ENCODE measurements at places on chromosomes 16 and 17. TPM values are rescaled to one million over a fixed set of nuclear protein-coding genes. Genes with fewer than 3 reads are reported as not detected.

GRCh38 chr17:14308636-14308964 is 7.7 kb downstream of the HS3ST3B1 start:
- DNase-seq: peak; percentile 26
- peaks cover 3% of the 10 kb centered on the region for H3K36me3 ChIP-seq
- peak overlapping the region; percentile 94 for H3K27ac ChIP-seq

DNA sequence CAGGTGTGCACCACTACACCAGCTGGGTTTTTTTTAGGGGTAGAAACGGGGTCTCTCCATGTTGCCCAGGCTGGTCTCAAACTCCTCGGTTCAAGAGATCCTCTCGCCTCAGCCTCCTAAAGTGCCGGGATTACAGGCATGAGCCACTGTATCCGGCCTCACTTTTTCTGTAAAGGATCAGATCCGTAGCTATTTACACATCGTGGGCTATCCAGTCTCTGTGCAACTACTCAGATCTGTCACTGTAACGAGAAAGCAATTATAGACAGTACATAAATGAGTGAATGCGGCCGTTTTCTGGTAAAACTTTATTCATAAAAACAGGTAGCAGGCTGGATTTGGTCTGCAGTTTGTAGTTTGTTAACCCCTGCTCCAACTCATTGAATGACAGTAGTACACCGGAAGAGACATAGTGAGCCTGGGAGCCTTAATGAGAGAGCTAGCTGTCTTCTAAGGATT is 44.5 kb downstream of the VMP1 start:
- H3K27me3 ChIP-seq: no peaks in the 10 kb centered on the region
- H3K4me1 ChIP-seq: peaks cover 51% of the 10 kb centered on the region
- H3K4me3 ChIP-seq: no peak overlapping the region
- DNase-seq: peak; percentile 9

- DNase-seq: peak; percentile 42
- no peak overlapping the region for H3K27ac ChIP-seq
- H3K4me3 ChIP-seq: no peak overlapping the region
These were observed 9.2 kb downstream of the CDIP1 start for GRCh38 chr16:4529085-4530060.

GRCh38 chr16:720990-721764 is at the start of gene ANTKMT:
TSS of gene ANTKMT (plus strand) at chr16:721146. CDS start at chr16:721275, 129 bp downstream.
- no peaks in the 10 kb centered on the region for H3K36me3 ChIP-seq
- peak; percentile 86 for DNase-seq
- no peaks in the 10 kb centered on the region for H3K27me3 ChIP-seq
- peak within 1 kb of the TSS; percentile 58 for H3K27ac ChIP-seq
- peaks cover 4% of the 10 kb centered on the region for H3K4me1 ChIP-seq
- peak within 1 kb of the TSS; percentile 75 for H3K4me3 ChIP-seq

DNA sequence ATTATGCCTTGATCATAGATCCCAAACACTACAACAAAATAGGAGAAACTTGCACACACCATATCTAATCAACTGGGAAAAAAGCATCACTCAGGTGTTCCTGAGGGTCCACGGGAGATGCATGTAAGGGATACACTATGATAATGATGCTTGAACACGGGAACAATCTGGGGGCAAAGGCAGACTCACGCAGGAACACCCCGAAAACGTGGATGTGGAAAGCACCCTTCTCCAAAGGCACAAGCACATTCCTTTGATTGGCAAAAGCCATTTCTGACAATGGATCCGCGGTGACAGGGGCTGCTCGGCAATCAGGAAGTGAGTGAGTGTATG is 1.3 kb downstream of the ZNF652 start:
- peak overlapping the region; percentile 65 for H3K27ac ChIP-seq
- DNase-seq: no peak
- H3K4me1 ChIP-seq: peaks cover 25% of the 10 kb centered on the region
- H3K27me3 ChIP-seq: no peaks in the 10 kb centered on the region

GRCh38 chr16:84199861-84200260 is 8.9 kb downstream of the ADAD2 start:
- no peaks in the 10 kb centered on the region for H3K4me1 ChIP-seq
- H3K4me3 ChIP-seq: no peak overlapping the region
- DNase-seq: no peak
- H3K27ac ChIP-seq: no peak overlapping the region

AATF gene
- 42.2 TPM for total RNA-seq

DNA sequence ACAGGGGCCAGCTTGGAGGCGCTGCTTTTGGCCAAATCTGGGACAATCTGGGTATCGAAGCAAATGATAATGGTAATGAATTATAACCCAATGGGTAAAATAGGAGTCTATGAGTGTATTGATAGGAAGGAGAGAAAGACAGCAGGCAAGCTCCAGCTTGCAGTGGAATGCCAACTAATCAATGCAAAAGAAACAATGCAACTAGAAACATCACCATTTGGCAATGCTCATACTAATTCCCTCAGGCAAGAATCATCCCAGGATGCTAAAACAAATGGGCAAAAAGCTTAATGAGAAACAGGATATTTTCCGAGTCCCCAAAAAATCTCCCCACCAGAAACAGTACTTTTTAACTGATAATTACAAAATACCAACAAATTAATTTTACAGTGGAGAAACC is 64.7 kb downstream of the ADCY9 start:
- H3K36me3 ChIP-seq: no peaks in the 10 kb centered on the region
- H3K27ac ChIP-seq: no peak overlapping the region
- peak; percentile 17 for DNase-seq
- no peak overlapping the region for H3K4me3 ChIP-seq
- no peaks in the 10 kb centered on the region for H3K27me3 ChIP-seq
- H3K4me1 ChIP-seq: peaks cover 24% of the 10 kb centered on the region

Data from GM23248 (cell line).